Body of pancreas (tissue), 4 donors: ENCODE measurements at places on chromosomes 7 and 10. TPM values are rescaled to one million over a fixed set of nuclear protein-coding genes. Genes with fewer than 3 reads are reported as not detected.
A peak's percentile ranks its signal among the peaks of the same experiment; 100 is the strongest.

GPR158 gene
- not detected for total RNA-seq

DNA sequence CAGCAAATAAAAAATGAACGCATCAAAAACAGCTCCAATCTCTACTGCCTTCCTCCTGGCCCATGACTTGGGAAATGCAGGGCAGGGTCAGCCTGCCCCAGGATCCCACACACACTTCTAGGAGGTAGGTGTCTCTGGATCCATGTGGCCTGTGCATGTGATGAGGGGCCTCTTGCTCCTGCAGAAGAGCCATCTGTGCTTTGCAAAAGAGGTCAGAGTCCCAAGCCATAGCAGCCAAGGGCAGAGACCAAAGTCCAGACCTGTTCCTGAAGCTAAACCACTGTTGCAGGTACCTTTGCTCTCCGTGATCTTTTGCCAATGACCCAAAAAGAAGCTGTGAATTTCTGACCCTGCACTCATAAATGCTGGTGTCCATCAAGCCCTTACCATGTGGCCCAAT lies 57.1 kb downstream of the KCNMA1 start:
- H3K4me1 ChIP-seq: peaks cover 9% of the 10 kb centered on the region
- DNase-seq: no peak
- no peak overlapping the region for H3K4me3 ChIP-seq
- H3K27ac ChIP-seq: no peak overlapping the region
- no peaks in the 10 kb centered on the region for H3K27me3 ChIP-seq

SLC26A5 gene
- not detected for total RNA-seq

CNOT4 gene
- 12.2 TPM for total RNA-seq

STAM gene
- 7.3 TPM for total RNA-seq

- H3K4me1 ChIP-seq: no peaks in the 10 kb centered on the region
- no peak for DNase-seq
- no peak overlapping the region for H3K4me3 ChIP-seq
- no peaks in the 10 kb centered on the region for H3K36me3 ChIP-seq
- H3K27ac ChIP-seq: no peak overlapping the region
Observed at GRCh38 chr7:70189776-70190175, 591.5 kb downstream of the AUTS2 start.

DNA sequence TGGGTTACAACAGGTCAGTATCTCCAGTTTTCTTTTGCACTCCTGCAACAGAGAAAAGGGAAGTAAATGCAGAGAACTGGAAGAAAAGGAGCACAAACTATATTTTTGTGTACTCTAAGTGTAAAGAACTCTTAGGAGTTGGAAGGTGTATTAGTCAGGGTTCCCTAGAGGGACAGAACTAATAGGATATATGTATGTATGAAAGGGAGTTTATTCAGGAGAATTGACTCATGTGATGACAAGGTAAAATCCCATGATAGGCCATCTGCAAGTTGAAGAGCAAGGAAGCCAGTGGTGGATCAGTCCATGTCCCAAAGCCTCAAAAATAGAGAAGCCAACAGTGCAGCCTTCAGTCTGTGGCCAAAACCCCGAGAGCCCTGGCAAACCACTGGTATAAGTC lies 22.6 kb upstream of the RAB18 start:
- H3K27ac ChIP-seq: no peak overlapping the region
- DNase-seq: no peak
- H3K4me1 ChIP-seq: no peaks in the 10 kb centered on the region
- H3K36me3 ChIP-seq: no peaks in the 10 kb centered on the region

DNA sequence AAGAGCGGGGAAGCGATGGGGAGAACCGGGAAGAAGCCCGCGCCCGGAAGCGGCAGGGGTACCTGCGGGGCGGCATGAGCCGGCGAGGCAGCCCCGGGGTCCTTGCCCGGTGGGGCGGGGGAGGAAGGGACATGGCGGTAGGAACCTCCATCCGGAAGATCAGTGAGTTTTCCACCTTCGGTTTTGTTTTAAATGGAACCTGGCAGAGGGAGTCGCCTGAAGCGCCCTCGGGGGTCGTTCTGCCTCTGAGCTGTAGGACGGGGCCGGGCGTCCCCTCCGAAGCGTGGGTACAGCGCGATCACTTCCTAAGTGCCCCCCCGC lies 471 bp downstream of the PFKP start:
- H3K4me1 ChIP-seq: peaks cover 26% of the 10 kb centered on the region
- peaks cover 12% of the 10 kb centered on the region for H3K27me3 ChIP-seq
- H3K36me3 ChIP-seq: no peaks in the 10 kb centered on the region
- no peak for DNase-seq
- H3K27ac ChIP-seq: peak overlapping the region; percentile 0
- H3K4me3 ChIP-seq: peak overlapping the region; percentile 5

PKD1L1 gene
- 4.0 TPM for total RNA-seq

GIMAP6 gene
- 8.6 TPM for total RNA-seq

GRCh38 chr7:118696879-118697278 lies 472.4 kb downstream of the ANKRD7 start:
- no peak for DNase-seq
- no peaks in the 10 kb centered on the region for H3K4me1 ChIP-seq
- no peaks in the 10 kb centered on the region for H3K27me3 ChIP-seq
- H3K36me3 ChIP-seq: no peaks in the 10 kb centered on the region
- no peak overlapping the region for H3K4me3 ChIP-seq
- no peak overlapping the region for H3K27ac ChIP-seq

DNA sequence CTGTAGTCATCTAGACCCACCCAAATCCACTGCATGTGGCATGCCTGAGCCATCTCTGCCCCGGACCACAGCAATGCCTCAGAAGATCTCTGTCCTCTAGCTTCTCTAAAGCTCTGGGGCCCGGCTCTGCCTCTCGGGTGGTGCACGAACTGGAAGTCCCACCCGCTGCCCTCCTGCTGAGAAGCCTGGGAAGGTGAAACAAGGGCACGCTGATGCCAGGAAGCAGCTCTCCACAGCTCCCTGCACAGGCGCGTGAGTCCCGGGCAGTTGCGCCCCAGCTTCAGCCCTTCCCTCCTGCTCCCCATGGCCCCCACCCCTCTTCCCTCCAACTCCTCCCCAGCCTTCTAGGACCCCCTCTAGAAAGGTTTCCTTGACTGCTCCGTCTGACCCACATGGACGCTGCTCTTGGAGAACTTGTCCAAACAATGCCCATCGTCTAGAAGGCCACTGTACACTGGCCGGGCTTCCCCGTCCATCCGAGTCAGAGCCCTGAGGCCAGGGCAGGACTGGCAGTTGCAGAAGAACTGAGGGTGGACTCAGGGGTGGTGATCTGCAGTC lies 12.8 kb downstream of the KCNH2 start:
- no peak for DNase-seq
- peaks cover 4% of the 10 kb centered on the region for H3K4me1 ChIP-seq
- H3K36me3 ChIP-seq: no peaks in the 10 kb centered on the region
- H3K27ac ChIP-seq: no peak overlapping the region

DNA sequence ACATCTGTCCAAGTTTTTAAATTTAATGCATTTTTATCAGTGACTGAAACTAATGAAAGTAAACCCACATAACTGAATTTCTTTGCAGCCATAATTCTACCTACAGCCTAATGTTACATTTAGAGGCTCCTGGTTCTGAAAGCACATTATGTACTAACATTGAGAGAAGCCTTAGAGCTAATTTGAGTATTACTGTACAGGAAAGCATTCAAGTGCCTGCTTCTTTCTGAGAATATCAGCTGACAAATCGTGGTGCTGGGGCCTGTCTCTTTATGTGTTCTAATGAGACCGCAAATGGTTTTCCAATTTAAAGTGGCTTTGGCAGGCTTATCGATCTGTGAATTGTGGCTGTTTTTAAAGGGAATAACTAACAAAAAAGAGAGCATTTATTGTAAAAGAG lies 32.3 kb upstream of the DGKB start:
- H3K27ac ChIP-seq: no peak overlapping the region
- peaks cover 31% of the 10 kb centered on the region for H3K4me1 ChIP-seq
- H3K36me3 ChIP-seq: no peaks in the 10 kb centered on the region
- no peaks in the 10 kb centered on the region for H3K27me3 ChIP-seq
- DNase-seq: no peak

- peaks cover 5% of the 10 kb centered on the region for H3K36me3 ChIP-seq
- peaks cover 5% of the 10 kb centered on the region for H3K4me1 ChIP-seq
- H3K27ac ChIP-seq: no peak overlapping the region
- H3K27me3 ChIP-seq: no peaks in the 10 kb centered on the region
Observed at GRCh38 chr7:107615910-107616680, 36.0 kb downstream of the BCAP29 start.

ZNF425 gene
- 1.6 TPM for total RNA-seq

- no peak for DNase-seq
- no peaks in the 10 kb centered on the region for H3K27me3 ChIP-seq
- H3K36me3 ChIP-seq: no peaks in the 10 kb centered on the region
- H3K4me1 ChIP-seq: no peaks in the 10 kb centered on the region
Observed at GRCh38 chr10:15158972-15159371, 9.5 kb downstream of the NMT2 start.

EPDR1 gene
- 17.6 TPM for total RNA-seq

CALCR gene
- total RNA-seq: not detected

- DNase-seq: no peak
- H3K4me1 ChIP-seq: peaks cover 13% of the 10 kb centered on the region
- H3K36me3 ChIP-seq: no peaks in the 10 kb centered on the region
- no peak overlapping the region for H3K4me3 ChIP-seq
- no peak overlapping the region for H3K27ac ChIP-seq
Observed at GRCh38 chr7:134856691-134857090, 77.3 kb downstream of the CALD1 start.

GRCh38 chr7:140060243-140060630 lies 2.5 kb downstream of the PARP12 start:
- peak overlapping the region; percentile 46 for H3K27ac ChIP-seq
- H3K4me3 ChIP-seq: no peak overlapping the region
- H3K27me3 ChIP-seq: no peaks in the 10 kb centered on the region
- peaks cover 41% of the 10 kb centered on the region for H3K4me1 ChIP-seq
- no peaks in the 10 kb centered on the region for H3K36me3 ChIP-seq

UPK3BL2 gene
- 20.4 TPM for total RNA-seq

GRCh38 chr7:28102797-28103196 lies 77.8 kb downstream of the JAZF1 start:
- no peak overlapping the region for H3K27ac ChIP-seq
- H3K4me1 ChIP-seq: peaks cover 12% of the 10 kb centered on the region
- no peaks in the 10 kb centered on the region for H3K27me3 ChIP-seq
- no peak overlapping the region for H3K4me3 ChIP-seq

- peaks cover 14% of the 10 kb centered on the region for H3K4me1 ChIP-seq
- H3K4me3 ChIP-seq: no peak overlapping the region
- no peaks in the 10 kb centered on the region for H3K27me3 ChIP-seq
- H3K27ac ChIP-seq: no peak overlapping the region
Observed at GRCh38 chr10:20977300-20977699, 80.2 kb upstream of the NEBL start.

GRCh38 chr10:82943142-82943541 lies 1068.1 kb downstream of the NRG3 start:
- no peaks in the 10 kb centered on the region for H3K36me3 ChIP-seq
- H3K4me3 ChIP-seq: no peak overlapping the region
- H3K27ac ChIP-seq: no peak overlapping the region
- no peaks in the 10 kb centered on the region for H3K27me3 ChIP-seq
- H3K4me1 ChIP-seq: no peaks in the 10 kb centered on the region

ZNF804B gene
- total RNA-seq: under 0.01 TPM

LDB3 gene
- total RNA-seq: 0.66 TPM

DNA sequence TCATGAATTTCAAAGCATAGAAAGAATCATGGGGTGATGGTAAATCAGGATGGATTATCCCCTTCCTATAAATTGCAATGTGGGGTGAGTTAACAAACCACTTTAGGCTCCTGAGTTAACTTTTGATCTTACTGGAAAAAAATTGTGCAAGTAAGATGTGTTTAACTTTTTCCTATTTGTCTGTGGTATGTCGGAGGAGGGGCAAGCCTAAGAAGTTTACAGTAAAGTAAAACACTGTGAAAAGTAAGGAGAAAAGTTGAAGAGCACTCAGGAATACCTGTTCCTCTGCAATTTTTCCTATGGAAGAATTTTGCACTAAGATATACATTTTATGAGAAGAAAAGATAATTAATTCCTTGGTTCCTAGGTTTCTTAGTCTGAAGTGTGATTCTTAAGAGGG lies 44.4 kb downstream of the IFIT5 start:
- peaks cover 3% of the 10 kb centered on the region for H3K4me1 ChIP-seq
- DNase-seq: no peak
- no peak overlapping the region for H3K4me3 ChIP-seq
- no peaks in the 10 kb centered on the region for H3K36me3 ChIP-seq
- H3K27me3 ChIP-seq: no peaks in the 10 kb centered on the region
- no peak overlapping the region for H3K27ac ChIP-seq

DNA sequence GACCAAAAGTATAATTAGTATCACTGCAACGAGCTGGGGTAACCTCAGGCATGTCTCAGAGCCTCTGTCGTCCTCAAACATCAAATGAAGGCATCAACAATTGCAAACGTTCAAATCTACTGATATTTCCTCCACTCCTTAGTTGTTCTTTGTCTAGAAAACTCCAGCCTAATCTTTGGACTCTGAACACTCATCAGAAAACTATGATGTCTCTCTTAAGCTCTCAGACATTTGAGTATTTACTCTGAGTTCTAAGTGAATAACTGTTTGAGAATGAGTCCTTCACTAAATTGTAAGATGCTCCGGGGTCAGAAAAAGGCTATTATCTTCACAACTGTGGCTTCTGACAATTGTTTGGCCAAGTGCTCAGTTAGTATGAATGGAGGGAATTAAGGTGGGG lies 536.4 kb downstream of the NRG3 start:
- H3K36me3 ChIP-seq: no peaks in the 10 kb centered on the region
- no peak overlapping the region for H3K4me3 ChIP-seq
- no peaks in the 10 kb centered on the region for H3K27me3 ChIP-seq
- H3K4me1 ChIP-seq: no peaks in the 10 kb centered on the region
- H3K27ac ChIP-seq: no peak overlapping the region
- DNase-seq: no peak

GRCh38 chr7:2497500-2498336 lies 21.5 kb upstream of the GRIFIN start:
- peaks cover 17% of the 10 kb centered on the region for H3K27me3 ChIP-seq
- H3K4me1 ChIP-seq: no peaks in the 10 kb centered on the region
- H3K36me3 ChIP-seq: no peaks in the 10 kb centered on the region
- no peak overlapping the region for H3K4me3 ChIP-seq

PTER gene
- 6.3 TPM for total RNA-seq

DNA sequence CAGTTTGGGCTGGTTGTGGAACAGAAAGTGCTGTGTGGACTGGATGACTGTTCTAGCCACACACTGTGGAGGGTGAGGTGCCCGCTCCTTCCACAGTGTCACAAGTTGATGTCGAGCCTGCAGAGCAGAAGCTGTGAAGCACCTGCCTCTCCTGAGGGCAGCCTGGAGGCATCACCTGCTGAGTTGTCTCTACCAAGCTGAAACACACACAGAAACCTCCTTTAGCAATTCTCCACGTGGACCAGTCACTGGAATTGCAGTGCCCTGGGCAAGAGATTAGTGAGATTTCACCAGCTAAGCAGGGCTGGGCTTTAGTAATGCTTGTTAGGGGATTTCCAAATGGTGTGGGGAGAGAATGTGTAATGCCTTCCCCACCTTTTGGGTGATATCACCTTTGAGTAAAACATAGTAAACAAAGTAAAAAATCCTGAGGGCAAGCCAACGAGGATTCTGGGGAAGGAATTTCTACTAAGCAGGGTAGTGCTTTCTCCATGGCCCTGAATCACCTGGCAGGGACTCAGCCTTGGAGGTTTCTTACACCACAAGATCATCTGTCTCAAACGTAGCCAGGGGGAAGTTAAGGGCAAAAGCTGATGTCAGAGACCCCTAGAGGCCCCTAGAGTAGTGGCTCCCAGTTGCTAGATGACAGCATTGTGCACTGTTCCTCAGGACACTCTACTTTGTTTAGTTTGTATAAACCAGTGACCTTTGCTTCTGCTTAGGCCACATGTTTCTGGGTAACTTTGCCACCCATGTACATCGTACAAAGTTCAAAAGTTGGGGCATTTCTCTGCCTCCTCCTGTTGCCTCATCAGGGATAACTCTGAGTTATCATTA lies 233.1 kb upstream of the IGFBP3 start:
- H3K4me1 ChIP-seq: no peaks in the 10 kb centered on the region
- H3K36me3 ChIP-seq: no peaks in the 10 kb centered on the region
- no peak for DNase-seq

DPY19L1 gene
- total RNA-seq: 8.8 TPM
